Activated CD4-positive, alpha-beta T cell treated with anti-CD3 and anti-CD28 coated beads, Interleukin-2, Interleukin-4, amounts not matched to agents 100 ng/mL and 50 ng/mL, durations not matched to agents 16 hours and 8 hours (primary cell): ENCODE measurements at places on chromosomes 11 and 22.
A peak's percentile ranks its signal among the peaks of the same experiment; 100 is the strongest.

DNA sequence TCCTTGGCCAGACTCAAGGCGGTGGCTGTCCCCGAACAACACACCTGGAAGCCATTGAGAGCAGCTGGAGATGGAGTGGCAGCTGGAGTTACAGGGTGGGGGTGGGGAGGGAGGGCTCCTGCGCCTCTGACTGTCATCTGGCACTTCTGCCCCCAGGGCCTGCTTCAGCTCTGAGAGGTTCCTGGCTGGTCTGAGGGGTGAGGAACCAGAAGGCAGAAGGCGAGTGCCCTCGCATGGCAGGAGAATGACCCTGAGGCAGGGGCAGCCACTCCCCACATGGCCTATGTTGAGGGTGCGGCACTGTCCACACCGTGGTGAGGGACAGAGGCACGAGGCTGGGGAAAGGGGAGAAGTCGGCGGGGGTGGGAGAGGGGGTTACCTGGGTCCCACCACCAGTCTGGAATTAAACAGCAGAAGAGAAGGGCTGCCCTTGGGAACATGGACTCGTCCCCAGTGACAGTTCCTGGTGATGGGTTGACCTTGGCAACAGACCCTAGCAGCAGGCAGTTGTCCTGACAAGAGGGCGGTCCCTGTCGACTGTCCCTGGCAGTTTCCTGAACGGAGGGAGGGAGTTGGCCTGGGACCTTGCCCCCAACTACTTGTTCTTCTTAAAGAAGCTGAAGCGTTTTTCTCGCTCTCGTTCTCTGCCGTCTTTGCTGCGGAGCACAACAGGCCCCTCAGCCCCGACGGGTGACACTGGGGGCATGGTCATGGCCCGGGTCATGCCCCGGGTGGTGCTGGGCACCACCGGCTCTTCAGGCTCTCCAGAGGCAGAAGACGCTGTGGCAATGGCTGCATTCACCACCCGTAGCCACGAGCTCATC is 7.8 kb upstream of the RBM4B start:
- no peak for DNase-seq

GRCh38 chr11:73380331-73380730 is 4.1 kb downstream of the RELT start:
- no peak for DNase-seq

- DNase-seq = no peak
Observed at GRCh38 chr11:6365659-6366058, 24.6 kb upstream of the SMPD1 start.

DNA sequence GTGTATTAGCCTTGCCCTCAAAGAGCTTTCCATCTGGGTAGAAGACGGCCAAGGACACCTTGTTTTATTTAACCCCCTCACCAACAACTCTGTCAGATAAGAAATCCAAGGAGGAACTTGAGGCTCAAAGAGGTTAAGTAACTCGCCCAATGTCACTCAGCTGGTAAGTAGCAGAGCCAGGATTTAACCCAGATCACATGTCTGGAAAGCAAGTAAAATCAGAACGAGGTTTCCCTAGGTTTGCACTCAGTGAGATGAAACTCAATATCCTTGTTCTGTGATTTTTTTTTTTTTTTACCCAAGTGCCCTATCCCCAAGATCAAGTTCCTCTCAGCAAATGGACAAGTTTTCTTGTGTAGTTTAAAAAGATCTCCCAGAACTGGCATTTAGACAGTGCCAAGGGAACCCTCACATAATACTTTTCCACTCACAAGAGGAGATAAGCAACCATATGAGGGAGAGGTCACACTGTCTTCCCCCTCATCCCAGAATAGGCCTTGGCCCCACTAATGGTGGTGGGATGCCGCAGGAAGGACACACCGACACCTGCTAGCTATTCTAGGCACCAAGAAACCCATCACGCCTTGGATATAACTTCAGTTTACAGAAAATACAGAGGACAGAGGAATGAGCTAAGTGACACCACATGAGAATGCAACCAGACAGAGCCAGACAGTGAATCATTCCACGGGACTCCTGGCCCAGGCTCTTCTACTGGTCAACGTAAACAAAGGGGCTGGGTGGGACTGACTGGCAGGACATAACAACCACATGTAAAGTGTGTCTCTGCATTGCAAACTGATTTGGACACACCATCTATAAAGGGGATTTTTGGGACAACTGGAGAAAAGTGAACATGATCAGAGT is 8.6 kb upstream of the ARAP1 start:
- no peak for DNase-seq

GRCh38 chr22:45518136-45518535 is 15.5 kb downstream of the FBLN1 start:
- DNase-seq = no peak

DNA sequence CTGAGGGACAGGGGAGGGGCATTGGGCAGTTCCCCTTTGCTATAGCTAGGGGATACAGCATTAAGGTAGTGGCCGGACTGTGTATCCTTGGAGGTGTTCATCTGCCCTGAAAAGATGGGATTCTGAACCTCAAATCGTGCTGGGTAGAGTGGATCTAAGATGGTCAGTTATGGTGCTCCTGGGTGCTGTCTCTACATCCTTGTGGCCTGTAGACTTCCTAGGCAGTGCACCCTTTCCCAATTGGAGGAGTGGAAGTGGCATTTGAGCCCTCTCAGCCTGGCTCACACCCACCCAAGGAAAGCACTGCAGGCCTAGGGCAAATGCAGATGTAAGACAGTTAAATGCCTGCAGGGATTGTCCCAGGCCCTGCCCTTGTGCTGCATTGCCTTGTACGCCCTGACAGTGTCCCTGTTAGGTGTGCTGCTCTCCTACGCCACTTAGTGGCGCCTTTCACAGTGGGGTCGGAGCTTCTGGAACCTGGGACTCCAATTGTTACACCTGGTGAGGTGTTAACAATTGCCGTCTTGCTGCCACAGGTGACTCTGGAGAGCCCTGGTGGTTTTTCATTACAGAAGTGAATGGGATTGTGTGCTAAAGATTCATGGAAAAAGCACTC is 35.0 kb downstream of the PPFIBP2 start:
- peak; percentile 15 for DNase-seq

GRCh38 chr11:70680781-70681281 is 282.5 kb downstream of the CTTN start:
- DNase-seq = peak; percentile 18

GRCh38 chr11:122032317-122032716 is 83.7 kb downstream of the BLID start:
- DNase-seq = no peak

- no peak for DNase-seq
Observed at GRCh38 chr11:75334402-75334891, 17.0 kb downstream of the ARRB1 start.
